Aorta (tissue), 5 donors: ENCODE measurements at places on chromosomes 12 and 14.
A peak's percentile ranks its signal among the peaks of the same experiment; 100 is the strongest.

GRCh38 chr14:74980731-74981461, 21.8 kb upstream of the EIF2B2 start:
- no peak overlapping the region for H3K4me3 ChIP-seq
- peak overlapping the region; percentile 63 for H3K27ac ChIP-seq
- H3K4me1 ChIP-seq: no peaks in the 10 kb centered on the region

- no peaks in the 10 kb centered on the region for H3K4me1 ChIP-seq
- H3K27me3 ChIP-seq: no peaks in the 10 kb centered on the region
- DNase-seq: no peak
- no peaks in the 10 kb centered on the region for H3K36me3 ChIP-seq
Measured at GRCh38 chr14:65177551-65177950, 75.2 kb upstream of the MAX start.

DNA sequence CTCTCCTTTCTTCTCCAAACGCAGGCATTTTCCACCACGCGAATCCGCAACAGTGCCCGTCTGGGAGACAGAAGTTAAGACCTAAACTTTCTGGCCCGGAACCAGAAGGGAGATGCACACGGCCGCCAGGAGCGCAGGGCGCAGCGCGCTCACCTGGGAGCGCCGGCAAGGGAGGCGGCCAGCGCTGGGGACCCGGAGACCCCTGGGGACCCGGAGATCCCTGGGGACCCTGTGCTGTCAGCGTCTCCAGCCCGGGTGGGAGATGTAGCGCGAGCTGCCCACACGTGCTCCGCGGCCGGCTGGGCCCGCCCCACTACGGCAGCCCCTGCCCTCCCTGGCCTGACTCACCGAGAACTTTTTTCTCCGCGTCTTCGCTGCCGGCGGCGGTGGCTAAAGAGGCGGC, 620 bp downstream of the YBX3 start:
- DNase-seq: peak; percentile 89
- H3K27ac ChIP-seq: peak overlapping the region; percentile 98
- peaks cover under 1% of the 10 kb centered on the region for H3K4me1 ChIP-seq
- peak overlapping the region; percentile 96 for H3K4me3 ChIP-seq
- H3K36me3 ChIP-seq: no peaks in the 10 kb centered on the region
- no peaks in the 10 kb centered on the region for H3K27me3 ChIP-seq

GRCh38 chr14:31932675-31933074, 144.4 kb upstream of the ARHGAP5 start:
- H3K4me1 ChIP-seq: no peaks in the 10 kb centered on the region
- no peaks in the 10 kb centered on the region for H3K36me3 ChIP-seq
- DNase-seq: no peak
- no peaks in the 10 kb centered on the region for H3K27me3 ChIP-seq
- H3K27ac ChIP-seq: no peak overlapping the region

GRCh38 chr14:20415782-20416206, 2.5 kb upstream of the TEP1 start:
- H3K27me3 ChIP-seq: no peaks in the 10 kb centered on the region
- H3K4me1 ChIP-seq: peaks cover 7% of the 10 kb centered on the region

DNA sequence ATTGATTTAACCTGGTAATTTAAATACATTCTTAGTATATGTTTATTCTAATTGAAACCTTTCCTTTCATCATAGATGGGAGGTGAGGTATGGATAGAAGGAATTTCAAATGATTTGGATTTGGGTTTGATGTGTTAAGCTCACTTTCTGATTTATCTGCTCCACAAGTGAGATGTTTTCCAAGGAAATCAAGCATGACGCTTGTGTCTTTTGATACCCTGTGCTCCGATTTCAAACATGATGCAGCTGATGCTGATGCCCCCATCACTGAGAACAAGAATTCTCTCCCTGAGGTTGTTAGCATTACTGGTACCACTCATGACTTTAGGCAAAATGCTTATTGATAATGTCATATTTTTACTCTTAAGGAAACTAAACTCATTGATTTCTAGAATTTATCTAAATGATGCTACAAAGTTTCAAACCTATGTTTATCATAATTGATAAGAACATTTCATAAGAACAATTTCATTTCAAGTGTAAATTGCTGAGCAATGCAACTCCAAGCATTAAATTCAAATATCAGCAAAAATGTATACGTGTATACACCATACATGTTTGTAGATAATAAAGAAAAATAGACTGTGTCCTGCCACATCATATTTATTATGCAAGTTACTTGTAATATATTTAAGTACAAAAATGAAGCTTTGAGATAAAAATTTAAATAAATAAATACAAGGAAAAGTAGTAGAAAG, 75.5 kb upstream of the LRIG3 start:
- DNase-seq: no peak
- no peak overlapping the region for H3K4me3 ChIP-seq
- H3K36me3 ChIP-seq: no peaks in the 10 kb centered on the region
- H3K27ac ChIP-seq: no peak overlapping the region

DNA sequence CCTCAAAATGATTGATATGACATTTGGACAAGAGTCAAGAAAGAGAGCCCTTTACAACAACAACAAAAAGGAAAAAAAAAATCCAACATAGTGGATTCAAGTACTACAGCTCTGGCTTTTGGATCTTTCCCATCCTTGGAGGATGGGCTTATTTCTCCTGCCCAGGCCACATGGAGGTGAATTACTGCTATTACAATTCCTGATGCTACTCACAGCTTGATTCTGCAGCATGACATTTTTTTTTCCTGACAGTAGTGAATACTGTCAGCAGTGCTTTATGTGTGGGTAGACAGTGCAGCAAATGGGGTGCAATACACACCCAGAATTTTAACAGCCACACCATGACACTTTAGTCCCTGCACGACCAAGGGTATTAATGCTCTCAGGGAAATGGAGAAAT, 42.5 kb upstream of the HSP90B1 start:
- DNase-seq: no peak
- no peaks in the 10 kb centered on the region for H3K27me3 ChIP-seq
- H3K36me3 ChIP-seq: no peaks in the 10 kb centered on the region
- H3K4me3 ChIP-seq: no peak overlapping the region
- H3K27ac ChIP-seq: no peak overlapping the region

GRCh38 chr12:4271717-4272423, 1.7 kb upstream of the CCND2 start:
- H3K27me3 ChIP-seq: no peaks in the 10 kb centered on the region
- no peak overlapping the region for H3K27ac ChIP-seq
- H3K36me3 ChIP-seq: no peaks in the 10 kb centered on the region
- peak; percentile 88 for DNase-seq
